Stimulated activated CD8-positive, alpha-beta memory T cell treated with anti-CD3 and anti-CD28 coated beads, Interleukin-2, amount 100 ng/mL, for 1 hour (primary cell): ENCODE measurements at places on chromosomes 2 and 18.
A peak's percentile ranks its signal among the peaks of the same experiment; 100 is the strongest.

- no peak for DNase-seq
Observed at GRCh38 chr2:116416731-116417377, 1397.6 kb upstream of the DDX18 start.

GRCh38 chr2:86661333-86661732, 37.7 kb upstream of the RNF103 start:
- no peak for DNase-seq

- DNase-seq: no peak
Observed at GRCh38 chr2:10931710-10932255, 20.0 kb downstream of the KCNF1 start.

GRCh38 chr2:237911363-237912017, 52.1 kb downstream of the RAMP1 start:
- no peak for DNase-seq

GRCh38 chr2:197264332-197264731, 46.2 kb downstream of the ANKRD44 start:
- DNase-seq: no peak

DNA sequence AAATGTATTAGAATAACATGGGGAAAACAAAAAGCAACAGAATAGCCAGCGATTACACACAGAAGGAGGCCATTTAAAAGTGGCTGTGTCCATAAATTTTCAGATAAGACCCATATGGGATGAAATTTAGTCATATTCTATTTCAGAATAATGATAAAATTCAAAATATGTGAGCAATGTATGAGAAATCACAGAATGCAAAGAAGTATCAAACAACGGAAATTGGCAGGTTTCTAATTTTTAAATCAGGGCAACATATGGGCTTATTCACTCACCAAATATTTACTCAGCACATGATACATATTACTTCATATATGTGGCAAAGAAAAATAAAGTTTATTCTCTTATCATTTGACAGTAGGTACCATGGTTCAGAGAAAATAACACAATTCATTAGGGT, 208.5 kb downstream of the GRB14 start:
- no peak for DNase-seq

DNA sequence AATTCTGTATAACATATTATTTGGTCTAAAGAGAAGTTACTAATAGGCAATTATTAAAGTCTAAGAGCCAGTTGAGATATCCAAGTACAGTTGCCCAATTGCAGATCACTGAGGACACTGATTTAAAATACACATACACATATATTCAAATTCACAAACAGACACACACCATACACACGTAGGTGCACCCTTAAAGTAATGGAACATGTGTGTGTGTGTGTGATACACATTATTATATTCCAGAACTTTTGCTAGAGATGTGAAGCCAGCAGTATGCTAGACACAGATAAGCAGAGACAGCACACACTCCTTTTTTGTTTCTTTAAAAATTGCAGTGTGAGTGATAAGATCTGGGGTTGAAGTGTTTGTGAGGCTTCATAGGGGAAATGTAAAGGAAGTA, 292.5 kb downstream of the CNTNAP5 start:
- no peak for DNase-seq

DNA sequence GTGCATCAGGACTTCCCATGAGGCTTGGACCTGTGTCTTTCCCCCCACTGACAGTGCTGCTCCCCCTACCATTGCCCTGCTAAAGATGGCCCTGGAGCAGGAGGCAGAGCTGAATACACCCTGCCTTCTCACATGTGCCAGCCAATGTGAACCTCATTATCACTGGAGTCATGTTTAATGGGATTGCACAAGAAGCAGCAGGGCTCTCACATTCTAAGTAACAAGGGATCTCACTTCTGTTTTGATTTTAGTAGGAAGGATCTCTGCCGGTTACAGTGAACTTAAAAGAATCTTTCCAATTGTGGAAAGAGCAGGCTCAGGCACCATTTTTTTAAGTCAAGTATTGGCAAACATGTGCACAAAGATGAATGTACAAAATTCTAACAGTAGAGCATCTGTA, 322.1 kb upstream of the MEX3C start:
- no peak for DNase-seq

GRCh38 chr2:108938077-108938710, 50.8 kb downstream of the EDAR start:
- DNase-seq: no peak

GRCh38 chr2:31075941-31076590, 62.2 kb downstream of the GALNT14 start:
- DNase-seq: no peak

GRCh38 chr18:37717098-37717497, 151.5 kb upstream of the CELF4 start:
- no peak for DNase-seq

DNA sequence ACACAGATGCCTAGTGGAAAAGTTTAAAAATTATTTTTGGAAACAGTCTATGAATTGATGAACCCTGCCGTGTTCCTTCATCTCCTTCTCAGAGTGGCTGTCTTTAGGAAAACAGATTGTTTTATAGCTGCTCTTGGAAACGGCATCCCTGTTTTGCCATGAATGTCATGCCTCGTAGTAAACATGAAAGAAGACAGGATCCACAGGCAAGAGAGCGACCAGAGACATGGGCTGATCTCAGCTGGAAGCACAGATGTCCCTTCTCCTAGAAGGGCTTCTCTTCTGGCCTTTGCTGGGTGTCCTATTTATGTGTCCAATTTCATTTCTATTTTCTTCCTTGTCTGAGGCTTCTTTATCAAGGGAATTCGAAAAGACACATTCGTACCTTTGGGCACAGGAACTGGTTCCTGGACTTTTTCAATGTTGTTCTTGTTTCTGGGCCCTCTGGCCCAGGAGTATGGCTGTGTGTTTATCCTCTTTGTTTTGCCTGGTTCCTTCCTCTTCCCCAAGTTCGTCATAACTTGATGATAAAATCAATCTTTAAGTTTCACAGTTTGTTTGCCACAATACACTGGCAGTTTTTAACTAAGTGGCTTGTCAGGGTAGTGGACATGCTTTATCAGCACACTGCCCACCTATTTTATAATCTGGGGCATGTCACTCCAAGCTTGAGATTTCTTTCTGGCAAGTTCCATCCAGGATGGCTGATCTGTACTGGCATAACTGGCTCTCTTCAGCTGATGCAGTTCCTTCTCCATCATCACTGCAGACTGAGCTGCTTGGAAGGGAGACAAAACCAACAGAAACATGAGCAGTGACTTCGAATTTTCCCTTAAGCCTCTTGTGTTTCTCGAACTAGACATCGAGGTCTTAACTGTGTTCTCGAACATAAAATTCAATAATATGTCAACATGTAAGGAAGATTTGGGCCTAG, 63.2 kb upstream of the MGAT4A start:
- DNase-seq: no peak

DNA sequence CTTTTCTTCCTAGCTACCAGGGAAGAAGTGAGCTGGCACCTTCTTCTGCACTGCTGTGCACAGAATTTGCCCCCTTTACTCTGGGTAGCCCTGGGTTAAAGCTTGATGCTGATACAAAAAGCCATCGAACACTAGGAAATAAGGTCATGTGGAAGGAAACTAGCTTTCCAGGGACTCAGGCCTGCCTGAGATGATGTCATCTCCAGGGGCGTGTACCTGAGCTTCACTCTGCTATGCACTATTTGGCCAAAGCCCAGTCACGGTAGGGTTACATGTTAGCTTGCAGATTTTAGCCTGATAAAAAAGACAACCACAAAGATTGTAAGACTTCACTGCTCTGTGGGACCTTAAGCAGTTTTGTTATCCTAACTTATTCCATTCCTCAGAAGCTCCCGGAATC, 20.4 kb downstream of the EDAR start:
- DNase-seq: no peak

GRCh38 chr2:42979416-42979869, 187.1 kb upstream of the HAAO start:
- DNase-seq: no peak

DNA sequence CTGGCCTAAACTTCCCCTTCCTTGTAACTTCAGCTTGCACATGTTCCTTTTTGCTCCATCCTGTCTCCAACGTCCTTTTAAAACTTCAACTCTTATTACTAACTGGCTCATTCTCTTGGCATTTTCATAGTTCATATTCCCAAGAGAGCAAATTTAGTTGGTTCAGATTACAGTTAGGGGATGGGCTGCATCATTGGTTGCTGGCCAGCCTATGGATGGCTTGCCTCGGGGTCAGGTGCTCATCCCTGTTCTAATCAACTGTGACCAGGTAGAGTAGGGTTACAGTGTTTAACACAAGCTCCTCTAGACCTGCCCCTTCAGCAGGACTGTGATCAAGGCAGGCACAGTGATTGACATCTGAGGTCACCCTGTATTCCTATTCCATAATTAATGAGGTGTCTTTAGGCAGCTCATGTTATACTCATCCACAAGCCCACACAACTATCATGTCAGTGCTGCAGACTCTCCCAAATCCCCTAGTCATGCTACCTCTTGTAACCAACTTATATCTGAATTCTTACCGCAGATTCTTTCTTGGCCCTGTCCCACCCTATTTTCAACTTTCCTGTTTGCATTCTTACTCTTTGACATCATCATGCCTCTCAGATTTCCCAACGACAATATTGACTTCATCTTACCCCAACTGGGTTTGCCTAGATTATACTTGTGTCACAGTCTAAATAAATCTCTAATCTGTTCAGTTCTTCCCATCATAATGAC, 293.3 kb downstream of the MTX2 start:
- DNase-seq: no peak

DNA sequence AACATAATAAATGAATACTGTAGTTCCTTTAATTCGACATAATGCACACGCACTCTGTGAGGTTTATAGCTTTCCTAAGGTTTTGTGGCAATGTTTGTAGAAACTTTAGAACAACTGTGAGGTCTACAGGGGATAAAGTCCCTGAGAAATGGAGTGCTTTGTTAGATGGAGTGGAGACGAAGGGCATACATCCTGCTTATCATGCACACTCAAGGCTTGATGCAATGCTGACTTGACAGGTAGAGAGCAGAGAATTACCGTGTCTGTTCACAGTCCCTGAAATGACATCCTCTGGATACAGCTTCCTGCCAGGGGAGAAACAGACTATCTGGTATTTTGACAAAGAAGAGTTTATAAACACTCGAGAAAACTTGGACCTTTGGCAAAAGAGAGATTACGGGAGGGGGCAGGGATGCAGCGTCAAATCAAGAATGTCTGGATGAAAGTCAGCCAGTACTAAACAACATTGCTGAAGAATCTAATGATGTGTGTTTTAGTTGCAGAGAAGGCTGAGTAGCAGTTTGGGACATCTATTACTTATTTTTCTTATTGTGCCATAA, 766.9 kb upstream of the ZEB2 start:
- DNase-seq: no peak

GRCh38 chr18:21991081-21991534, 178.3 kb upstream of the GATA6 start:
- DNase-seq: no peak

- no peak for DNase-seq
Observed at GRCh38 chr18:45724601-45725000, 620 bp downstream of the SLC14A1 start.

GRCh38 chr18:36187193-36187825, at the start of gene MOCOS:
Gene MOCOS, plus strand, starts transcription at chr18:36187497. Its CDS starts 43 bp downstream, at chr18:36187540.
- peak; percentile 10 for DNase-seq

DNA sequence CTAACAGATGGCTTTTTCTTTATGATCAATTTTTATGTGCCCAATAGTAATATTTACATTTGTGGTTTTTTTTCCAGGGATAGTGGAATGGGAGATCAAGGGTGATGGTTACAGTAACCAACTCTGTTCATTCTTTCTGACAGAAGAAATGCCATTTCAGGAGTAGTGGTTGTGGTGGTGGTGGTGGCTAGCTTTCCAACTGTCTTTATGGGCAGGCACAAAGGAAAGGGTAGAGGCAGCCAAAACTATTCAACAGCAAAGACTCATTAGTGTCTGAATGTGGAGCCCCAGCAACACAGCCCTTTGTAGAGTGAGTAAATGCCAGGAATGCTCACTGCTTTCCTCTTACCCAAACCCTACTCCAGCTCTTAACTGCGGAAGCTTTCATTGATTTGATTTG, 227.7 kb downstream of the RND3 start:
- no peak for DNase-seq

DNA sequence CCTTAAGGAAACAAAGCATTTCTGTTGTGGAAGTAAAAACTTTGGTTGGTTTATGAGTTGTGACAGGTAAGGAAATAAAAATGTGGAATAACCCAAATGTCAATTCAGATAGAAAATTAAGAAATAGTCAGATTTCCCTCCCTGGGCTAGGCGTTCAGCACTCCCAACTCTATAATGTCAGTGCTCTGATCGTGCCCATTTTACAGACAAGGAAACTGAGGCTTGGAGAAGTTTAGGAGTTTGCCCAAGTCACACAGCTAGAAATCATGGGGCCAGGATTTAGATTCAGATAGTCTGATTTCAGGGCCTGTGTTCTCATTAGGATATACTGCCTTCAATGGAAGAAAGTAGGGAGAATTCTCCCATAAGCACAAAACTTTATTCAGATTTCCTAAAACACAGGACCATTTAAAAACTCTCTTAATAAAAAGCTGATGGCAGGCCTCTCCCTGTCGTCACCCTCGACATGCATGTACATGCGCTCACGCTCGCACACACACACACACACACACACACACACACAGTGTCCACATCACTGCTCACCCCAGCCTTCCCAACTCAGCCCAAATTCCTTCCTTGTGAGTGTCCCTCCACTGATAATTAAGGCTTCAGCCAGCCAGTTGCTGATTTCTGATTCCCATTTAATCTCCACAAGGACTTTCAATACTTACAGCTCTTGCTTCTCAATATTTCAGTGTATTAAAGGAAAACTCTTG, 49.1 kb upstream of the SLC14A2 start:
- no peak for DNase-seq

- no peak for DNase-seq
Observed at GRCh38 chr2:25372405-25373268, 30.9 kb upstream of the DNMT3A start.

- no peak for DNase-seq
Observed at GRCh38 chr2:149420053-149420963, 89.9 kb downstream of the LYPD6 start.

- no peak for DNase-seq
Observed at GRCh38 chr2:23585273-23586170, 200.5 kb downstream of the KLHL29 start.

GRCh38 chr2:158993721-158994587, 25.5 kb downstream of the TANC1 start:
- no peak for DNase-seq

DNA sequence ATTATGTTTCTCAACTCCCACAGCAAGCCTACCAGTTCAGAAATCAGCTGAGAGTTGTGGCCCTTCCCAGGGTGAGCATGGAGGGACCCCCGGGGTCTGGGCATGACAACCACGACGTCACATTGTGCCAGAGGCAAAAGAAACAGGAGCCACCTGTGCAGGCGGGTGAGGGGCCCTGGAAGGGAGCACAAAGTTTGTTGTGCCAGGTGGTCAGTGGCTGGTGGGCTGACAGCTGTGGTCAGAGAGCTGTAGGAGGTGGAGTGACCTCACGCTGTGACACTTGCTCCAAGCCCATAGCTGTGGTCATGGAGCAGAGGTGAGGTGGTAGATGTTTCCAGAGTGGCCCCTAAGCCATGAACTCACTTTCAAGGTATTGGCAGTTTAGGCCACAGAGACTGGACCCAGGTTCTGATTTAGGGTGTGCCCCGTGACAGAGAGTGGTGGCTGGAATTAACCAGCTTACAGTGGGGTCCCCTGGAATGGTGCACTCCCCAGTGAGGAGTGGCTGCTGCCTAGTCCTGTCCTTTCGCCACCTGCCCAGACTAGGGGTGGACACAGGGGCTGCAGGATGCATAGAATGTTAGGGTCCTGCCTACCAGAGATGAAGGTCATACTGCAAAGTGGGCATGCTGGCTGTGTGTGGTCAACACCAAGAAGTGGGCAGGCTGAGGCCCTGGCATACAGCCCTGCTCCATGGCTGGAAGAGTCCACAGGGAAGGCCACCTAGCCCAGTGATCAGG, 136.4 kb downstream of the GLI2 start:
- no peak for DNase-seq

GRCh38 chr18:76824754-76825153, 2.4 kb downstream of the ZNF236 start:
- no peak for DNase-seq
